Fibroblast of skin of scalp (primary cell): ENCODE measurements at places on chromosomes 16 and 17.

DNA sequence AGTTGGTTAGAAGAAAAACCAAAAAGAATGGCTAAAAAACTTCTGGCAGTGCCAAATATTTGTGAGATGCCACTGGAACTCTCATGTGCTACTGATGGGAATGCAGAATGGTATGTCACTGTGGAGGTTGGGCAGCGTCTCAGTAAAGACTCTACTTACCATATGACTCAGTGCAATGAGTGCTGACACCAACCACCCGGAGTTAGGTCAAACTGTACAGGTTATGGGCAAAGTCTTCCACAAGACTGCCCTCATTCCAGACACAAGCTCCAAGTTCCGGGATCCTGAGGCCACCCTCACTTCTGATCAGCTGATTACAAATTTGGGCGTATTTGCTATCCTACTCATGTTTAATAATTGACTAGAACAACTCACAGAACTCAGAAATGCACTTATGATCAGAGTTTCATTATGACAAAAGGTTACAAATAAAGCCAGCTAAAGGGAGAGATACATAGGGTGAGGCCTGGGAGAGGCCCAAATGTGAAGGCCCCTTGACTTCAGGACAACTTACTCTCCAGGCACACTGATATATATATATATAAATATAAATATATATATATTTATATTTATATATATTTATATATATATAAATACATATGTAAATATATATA is 114.9 kb downstream of the TRIM37 start:
- peak; percentile 87 for DNase-seq

GRCh38 chr16:61435346-61435745 is 600.9 kb downstream of the CDH8 start:
- peak; percentile 32 for DNase-seq

GRCh38 chr16:20871941-20872815 is 28.0 kb downstream of the DCUN1D3 start:
- no peak for DNase-seq

DNA sequence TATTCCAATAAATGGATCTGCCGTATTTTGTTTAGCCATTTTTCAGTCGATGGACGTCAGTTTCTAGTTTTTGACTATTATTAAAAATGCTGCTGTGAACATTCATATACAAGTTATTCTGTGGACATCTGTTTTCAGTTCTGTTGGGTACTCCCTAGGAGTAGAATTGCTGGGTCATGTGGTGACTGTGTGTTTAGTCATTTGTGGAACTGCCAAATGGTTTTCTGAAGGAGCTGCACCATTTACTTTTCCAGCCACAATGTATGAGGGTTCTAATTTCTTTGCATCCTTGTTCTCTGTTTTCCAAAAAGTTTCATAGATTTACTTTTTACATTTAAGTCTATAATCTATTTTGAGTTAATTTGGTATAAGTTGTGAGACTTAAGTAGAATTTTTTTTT is 29.5 kb downstream of the CYLD start:
- peak; percentile 45 for DNase-seq

DNA sequence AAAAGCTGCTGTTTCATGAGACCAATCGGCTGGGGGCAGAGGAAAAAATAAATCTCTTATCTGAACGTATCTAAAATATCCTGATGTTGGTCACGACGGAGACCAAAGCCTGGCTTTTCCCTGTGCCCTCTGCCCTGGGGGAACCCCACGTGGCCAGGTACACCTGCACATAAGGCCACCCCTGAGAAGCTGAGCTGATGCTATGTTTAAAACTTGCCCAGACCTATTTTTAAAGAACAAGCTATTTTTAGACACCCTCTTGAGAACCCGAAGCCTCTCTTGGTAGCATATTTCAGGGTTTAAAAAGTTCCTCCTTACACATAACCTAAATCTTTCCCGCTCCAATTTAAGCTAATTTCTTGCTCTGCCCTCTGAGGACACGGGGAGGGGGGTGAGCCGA is 210.4 kb downstream of the GSG1L start:
- DNase-seq: no peak

GRCh38 chr16:1974157-1975070 is 2.6 kb downstream of the TBL3 start:
- DNase-seq: no peak

DNA sequence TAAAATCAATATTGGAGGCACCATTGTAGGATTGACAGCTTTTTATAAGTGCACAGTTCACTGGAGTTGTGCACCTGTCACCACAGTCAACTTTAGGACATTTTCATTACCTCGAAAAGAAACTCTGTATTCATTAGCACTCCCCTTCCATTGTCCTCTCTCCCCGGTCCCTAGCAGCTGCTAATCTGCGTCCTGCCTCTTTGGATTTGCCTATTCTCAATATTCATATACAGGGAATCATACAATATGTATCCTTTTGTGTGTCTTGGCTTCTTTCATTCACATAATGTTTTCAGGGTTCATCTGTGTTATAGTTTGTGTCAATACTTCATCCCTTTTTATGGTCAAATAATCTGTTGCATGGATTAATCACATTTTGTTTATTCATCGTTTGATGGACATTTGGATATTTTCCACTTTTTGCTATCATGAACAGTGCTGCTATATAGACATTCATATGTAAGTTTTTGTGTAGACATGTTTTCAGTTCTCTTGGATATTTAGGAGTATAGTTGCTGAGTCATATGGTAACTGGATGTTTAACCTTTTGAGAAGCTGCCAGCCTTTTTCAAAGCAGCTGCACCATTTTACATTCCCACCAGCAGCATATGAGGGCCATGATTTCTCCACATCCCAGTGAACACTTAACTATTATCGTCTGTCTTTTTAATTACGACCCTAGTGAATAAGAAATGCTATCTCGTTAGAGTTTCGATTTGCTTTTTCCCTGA is 9.8 kb downstream of the DNAJA3 start:
- no peak for DNase-seq

- no peak for DNase-seq
Measured at GRCh38 chr17:65305116-65305515, 167.9 kb downstream of the RGS9 start.

GRCh38 chr17:14471052-14471451 is 170.2 kb downstream of the HS3ST3B1 start:
- peak; percentile 93 for DNase-seq

DNA sequence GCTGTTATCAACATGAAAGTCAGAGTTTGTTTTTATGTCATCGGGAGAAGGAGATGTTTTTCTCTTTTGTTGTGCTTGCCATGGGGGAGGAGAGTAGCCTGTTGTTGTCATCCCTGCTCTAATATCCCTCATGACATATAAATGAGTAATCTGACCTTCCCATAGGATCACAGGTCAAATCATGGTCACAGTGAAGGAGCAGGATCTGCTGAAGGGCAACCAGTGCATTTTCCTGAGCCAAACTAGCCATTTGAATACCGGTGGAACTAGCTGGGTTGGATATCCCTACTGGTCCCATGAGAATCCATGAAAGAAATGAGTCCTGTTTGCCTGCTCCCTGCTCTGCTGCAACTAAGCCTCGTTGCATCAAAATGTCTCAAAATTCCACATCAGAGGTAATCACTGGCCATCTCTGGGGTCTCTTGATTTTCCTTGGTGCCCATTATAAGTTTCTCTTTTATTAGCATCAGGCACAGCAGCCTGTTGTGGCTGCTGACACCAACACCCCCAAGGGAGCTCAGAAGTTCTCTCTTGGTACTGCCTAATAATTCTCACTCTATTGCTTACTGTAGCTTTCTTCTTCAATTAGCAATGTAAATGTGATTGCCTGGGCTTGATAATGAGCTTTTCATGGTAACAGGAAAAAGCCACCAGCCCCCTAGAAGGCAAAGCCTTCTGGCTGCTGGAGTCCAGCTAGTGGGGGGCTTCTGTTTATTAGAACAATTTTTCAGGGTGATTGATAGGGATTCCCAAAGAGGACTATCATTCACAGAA is 211.4 kb upstream of the ERCC4 start:
- no peak for DNase-seq

DNA sequence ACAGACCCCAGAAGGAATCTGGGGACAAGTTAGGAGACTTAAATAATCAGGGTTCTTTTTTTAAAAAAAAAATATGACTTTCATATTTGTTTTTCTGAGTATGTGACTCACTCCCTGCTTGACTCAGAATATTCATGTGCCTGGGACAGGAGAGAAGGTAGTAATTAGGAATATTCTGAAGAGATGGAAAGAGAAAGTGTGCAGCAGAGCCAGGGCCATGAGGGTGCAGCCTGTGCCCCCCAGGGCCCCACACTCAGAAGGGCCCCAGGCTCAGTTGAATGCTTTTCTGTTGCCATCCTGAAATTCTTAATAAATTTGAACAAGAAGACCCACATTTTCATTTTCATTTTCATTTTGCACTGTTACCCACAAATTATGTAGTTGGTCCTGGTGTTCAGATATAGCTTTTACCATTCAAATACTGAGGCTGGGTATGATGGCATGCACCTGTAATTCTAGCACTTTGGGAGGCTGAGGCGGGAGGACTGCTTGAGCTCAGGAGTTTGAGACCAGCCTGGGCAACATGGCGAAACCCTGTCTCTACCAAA is 11.5 kb upstream of the LONP2 start:
- DNase-seq: no peak

GRCh38 chr16:57539072-57539796 is 2.9 kb upstream of the CCDC102A start:
- DNase-seq: no peak

- DNase-seq: no peak
Measured at GRCh38 chr16:12392585-12393091, 411.0 kb downstream of the CPPED1 start.

- DNase-seq: no peak
Measured at GRCh38 chr17:72862276-72862999, 230.1 kb downstream of the SLC39A11 start.

DNA sequence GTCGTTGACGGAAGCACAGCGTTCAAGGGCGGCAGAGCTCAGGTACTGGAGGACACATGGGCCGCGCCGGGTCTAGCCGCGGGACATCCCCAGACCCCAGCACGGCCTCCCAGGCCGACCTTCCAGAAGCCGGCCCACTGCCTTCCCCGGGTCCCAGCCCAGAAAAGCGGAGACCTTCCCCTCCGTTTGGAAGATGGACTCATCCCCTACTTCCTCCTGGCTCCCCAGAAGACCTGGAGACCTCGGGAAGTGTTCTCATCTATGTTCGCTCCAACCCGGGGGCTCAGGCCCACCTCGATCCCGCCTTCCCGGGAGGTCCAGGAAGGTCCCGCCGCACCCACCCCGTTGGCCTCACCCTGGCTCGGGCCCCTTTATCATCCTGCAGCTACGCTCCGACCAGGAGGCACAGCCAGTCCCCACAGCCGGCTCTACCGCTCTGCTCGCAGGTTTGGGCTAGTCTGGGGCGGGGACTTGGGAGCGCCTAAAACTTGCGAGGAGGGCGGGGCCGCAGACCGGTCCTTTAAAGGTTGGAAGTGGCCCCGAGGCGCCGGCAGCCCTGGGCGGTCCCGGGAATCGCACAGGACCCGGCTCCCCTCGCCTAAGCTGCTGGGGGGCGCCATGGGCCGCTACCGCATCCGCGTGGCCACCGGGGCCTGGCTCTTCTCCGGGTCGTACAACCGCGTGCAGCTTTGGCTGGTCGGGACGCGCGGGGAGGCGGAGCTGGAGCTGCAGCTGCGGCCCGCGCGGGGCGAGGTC is at the start of gene ALOX12:
TSS of gene ALOX12 (plus strand) at position 550 of the 756 bp plus-strand sequence. CDS start at position 619, 69 bp downstream.
- DNase-seq: peak; percentile 12

GRCh38 chr16:86834451-86835035 is 256.2 kb downstream of the FOXL1 start:
- DNase-seq: peak; percentile 90

DNA sequence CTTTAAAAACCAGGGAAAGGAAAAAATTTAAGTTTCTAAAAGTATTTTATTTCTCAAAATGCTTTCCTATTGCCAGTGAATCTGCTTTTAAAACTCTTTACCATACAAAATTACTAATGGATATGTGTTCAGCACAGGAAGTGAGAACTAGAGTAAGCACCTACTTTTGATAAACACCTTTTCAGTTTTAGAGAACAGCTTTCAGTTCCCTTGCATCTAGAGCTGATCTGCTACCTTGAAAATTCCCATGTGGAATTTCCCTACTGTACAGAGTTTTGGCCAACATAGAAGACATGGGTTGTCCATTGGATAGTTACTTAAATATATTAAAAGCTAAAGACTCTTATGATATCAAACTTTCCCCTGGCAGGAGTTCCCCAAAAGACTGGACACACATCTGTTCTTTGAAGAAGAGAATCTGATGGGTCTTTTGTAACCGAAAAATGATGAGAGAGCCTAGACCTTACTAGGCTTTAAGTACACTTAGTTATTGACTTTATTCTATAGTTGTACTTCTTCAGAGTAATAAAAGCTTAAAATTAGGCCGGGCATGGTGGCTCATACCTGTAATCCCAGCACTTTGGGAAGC is 112.1 kb upstream of the CNTNAP4 start:
- DNase-seq: no peak
